ENCODE measurements at places on chromosomes 3 and 15. TPM values are rescaled to one million over a fixed set of nuclear protein-coding genes. Genes with fewer than 3 reads are reported as not detected.

- DNase-seq, result no peak
Observed at GRCh38 chr3:55826731-55827496, 339.8 kb upstream of the WNT5A start.

- no peak for DNase-seq
Observed at GRCh38 chr15:88300089-88300488, 43.5 kb upstream of the NTRK3 start.

GRCh38 chr15:92155934-92156333 lies 237.7 kb upstream of the ST8SIA2 start:
- no peak for DNase-seq

Gene LAMB2
- total RNA-seq, result 220 TPM

Gene CYP8B1
- 0.08 TPM for total RNA-seq

Gene PTH1R
- total RNA-seq, result 1.1 TPM

Measured in psoas muscle (tissue), 8 donors.